Activated naive CD8-positive, alpha-beta T cell treated with anti-CD3 and anti-CD28 coated beads, Interleukin-2, amount 10 ng/mL, durations not matched to agents 7 days and 5 days (primary cell): ENCODE measurements at places on chromosomes 3 and 15. TPM values are rescaled to one million over a fixed set of nuclear protein-coding genes. Genes with fewer than 3 reads are reported as not detected.

GRCh38 chr3:129054605-129055104, 5.9 kb upstream of the GP9 start:
- no peak for DNase-seq

DNA sequence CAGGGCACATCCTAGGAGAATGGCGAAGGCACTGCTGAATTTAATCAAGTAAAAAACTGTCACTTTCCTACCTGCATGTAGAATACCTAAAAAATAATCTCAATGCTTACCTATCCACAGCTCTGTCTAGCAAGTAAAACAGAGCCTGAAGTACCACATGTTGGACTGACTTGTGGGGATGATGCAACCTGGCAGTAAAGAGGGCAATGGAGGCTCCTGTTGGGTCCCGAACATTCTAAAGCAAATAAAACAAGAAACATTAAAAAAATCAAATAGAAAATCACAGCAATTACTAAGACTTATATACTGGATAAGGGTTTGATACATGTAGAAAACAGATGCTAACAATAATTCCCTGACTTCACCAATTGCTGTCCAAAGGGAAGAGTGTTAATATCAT, 56.1 kb downstream of the PTPN9 start:
- no peak for DNase-seq

GRCh38 chr3:90040554-90040953, 933.1 kb downstream of the EPHA3 start:
- no peak for DNase-seq

DNA sequence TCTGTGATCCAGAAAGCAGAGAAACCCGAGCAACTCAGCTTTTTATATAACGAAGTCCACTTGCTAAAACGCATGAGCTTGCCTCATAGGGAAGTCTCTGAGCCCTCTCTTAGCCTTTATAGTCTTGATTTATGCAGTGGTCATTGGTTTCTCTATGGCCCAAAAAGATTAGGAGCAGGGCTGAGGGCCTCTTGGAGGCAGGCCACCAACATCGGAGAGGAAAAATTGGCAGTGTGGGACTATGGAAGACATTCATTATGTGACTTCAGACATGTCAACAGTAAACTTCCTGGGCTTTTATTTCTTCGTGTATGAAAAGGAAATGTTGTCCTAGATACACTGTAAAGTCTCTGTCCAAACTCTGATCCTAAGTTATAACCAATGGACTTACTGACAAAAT, 13.5 kb downstream of the RAB8B start:
- no peak for DNase-seq

DNA sequence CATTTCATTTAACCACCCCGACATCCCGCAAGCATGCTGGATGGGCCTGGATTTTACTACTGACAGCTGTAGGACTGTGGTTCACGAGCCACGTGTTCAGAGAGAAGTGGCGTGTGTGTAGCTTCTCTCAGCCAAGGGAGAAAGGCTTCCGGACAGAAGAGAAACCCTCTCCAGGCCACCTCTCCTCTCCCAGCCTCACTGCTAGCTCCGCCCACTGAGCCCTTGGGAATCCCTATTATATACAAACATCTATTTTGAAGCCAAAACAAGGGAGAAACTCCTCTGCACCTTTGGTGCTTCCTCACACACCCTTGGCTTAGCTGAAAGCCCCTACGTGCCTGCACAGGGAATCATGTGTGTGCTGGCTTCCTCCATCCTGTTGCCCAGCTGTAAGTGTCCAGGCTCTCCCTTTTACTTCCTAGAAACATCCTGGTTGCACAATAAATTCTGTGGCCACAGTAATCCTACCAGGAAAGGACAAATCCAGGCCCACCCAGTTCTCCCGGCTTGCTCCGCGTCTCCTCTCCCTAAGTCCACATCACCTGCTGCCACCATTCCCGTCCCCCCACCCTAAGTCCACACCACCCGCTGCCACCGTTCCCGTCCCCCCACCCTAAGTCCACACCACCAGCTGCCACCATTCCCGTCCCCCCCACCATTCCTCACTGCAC, 30.5 kb downstream of the PCSK6 start:
- DNase-seq = no peak

DNA sequence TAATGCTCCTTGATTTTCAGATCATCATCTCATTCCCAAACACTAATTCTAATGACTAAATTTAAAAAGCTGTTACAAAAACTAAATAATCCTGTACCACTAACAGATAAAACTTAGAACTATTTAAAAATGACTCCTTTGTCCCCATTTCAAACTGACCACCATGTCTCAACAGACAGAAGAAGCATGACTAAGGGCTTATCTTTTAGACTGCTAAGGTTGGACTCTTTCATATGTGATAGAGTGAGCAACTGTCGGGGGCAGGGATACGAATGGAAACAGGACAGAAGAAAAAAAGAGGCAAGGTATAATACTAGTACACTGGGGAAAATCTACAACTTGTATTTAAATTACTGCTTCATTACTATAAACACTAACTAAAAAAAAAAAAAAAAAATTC, 23.3 kb downstream of the SNX4 start:
- no peak for DNase-seq

The CHRD gene
- not detected for total RNA-seq

DNA sequence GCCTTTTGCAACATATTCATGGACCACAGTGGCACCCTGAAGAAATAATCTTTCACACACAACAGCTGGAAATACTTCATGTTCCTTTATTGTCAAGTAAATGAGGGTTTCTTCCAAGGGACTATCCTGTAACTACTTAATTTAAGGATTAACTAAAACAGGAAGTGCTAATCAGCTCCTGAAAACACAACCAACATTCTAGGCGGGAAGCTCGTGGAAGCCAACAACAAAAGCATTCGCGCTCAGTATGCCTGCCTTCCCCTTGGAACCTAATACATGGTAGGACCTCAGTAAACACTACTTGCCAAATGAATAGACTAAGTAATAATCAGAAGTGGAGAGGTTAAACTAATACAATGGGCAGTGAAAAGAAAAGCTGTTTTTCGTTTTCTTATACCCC, 300.9 kb downstream of the RORA start:
- DNase-seq = no peak

GRCh38 chr15:91880373-91880772, 26.9 kb downstream of the SLCO3A1 start:
- DNase-seq = no peak

DNA sequence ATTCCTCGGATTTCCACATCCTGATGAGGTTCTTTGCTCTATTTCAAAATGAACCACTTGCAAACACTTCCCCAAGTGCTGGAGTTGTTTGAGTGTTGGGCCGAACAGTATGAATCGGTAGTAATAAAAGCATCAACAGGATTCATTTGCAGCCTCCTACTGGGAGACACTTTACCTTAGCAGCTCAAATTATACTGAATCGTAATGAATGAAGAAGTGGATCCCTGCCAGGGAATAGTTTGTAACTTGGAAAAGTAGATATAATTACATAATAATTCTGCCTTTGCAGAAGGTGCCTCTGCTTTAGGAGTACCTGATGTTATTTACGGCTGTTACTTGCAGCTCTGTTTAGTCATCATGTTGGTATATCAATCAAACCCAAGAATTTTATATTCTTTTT, 669.1 kb downstream of the CADM2 start:
- no peak for DNase-seq

GRCh38 chr3:49100046-49100615, 4.4 kb downstream of the QARS1 start:
- DNase-seq = no peak

DNA sequence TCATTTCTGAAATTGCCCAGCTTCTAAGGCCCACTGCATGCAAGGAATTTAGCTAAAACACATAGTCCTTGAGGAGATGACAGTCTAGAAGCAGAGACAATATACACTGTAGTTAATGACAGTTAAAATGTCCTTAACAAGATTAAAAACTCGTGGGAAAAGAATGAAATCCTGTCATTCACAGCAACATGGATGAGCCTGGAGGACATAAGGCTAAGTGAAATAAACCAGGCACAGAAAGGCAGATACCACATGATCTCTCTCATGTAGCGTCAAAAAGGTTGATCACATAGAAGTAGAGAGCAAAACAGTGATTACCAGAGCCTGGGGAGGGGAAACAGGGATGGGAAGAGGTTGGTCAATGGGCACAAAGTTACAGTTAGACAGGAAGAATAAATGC, 36.3 kb upstream of the GOLGA8J start:
- DNase-seq = no peak

DNA sequence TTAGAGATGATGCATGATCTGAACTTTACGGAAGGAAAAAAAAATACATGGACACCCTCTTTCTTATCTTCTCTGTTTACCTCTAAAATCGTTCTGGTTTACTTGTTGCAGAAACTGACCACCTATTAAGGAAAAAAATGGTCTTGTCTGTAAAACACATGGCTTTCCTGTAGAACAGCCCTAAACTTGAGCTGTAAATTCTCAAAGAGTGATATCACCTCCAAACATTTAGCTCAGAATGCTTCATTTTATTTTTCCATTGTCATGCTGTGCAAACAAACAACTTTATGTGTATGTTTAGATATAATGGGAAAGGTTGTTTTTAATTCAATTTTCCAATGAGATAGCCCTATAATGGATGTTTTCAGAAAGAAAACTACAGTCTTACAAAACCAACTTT, 237.4 kb upstream of the NR2F2 start:
- no peak for DNase-seq

- no peak for DNase-seq
Observed at GRCh38 chr3:25455441-25456132, 27.5 kb downstream of the RARB start.

DNA sequence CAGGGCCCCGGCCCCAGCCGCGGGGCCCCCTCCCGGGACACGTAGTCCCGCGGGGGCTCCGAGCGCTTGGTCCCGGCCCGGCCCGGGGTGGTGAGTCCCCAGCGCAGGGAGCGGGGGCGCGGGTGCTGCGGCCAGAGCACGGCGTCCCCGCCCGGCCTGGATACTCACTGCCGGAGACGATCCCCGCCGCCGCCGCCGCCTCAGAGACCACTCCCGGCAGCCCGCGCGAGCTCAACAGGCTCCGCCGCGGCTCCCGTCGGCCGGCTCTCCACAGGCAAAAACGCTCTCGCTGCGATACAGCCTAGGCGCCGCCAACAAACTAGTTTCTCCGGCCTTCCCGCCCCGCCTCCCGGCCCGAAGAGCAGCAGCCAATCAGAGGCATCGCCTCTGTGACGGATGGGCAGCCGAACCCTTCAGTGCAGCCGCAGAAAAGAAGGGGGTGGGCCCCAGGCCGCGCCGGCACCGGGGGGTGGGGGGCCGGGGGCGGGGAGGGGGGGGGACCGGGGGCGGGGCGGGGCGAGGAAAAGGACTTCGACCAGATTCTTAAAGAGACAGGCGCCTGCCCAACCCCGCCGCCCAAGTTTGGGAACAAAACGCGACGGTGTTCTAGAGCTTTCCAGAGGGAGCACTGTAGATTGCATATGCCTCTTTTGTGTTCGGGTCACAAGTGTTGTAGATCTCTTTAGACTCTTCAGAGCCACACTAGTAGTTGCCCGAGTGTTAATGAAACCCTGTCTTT, at the start of gene KLHL25:
Gene KLHL25 (minus strand): TSS at position 328 of the 739 bp plus-strand sequence. CDS start 25,115 bp downstream, outside the sequence.
- DNase-seq = peak; percentile 88

- no peak for DNase-seq
Observed at GRCh38 chr15:83320404-83320803, 35.9 kb upstream of the BNC1 start.

The ACP3 gene
- total RNA-seq = not detected

DNA sequence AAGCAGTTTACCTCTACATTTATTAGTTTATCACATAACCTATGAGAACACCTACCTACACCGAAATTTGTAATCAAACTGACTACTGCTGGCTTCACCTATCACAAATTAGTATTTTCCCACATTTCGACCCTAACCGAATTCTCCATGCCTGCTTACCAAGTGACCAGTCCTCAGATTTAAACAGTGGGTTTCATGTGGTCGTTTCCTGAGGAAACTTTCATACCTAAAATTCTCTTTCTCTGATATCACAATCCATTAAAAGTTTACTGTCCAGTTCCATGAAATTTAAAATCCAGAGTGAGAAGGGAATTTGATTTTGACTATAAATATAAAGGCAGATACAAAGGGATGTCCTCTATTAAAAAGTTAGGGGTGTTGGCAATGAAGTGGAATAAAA, 1.9 kb downstream of the PLOD2 start:
- DNase-seq = no peak

DNA sequence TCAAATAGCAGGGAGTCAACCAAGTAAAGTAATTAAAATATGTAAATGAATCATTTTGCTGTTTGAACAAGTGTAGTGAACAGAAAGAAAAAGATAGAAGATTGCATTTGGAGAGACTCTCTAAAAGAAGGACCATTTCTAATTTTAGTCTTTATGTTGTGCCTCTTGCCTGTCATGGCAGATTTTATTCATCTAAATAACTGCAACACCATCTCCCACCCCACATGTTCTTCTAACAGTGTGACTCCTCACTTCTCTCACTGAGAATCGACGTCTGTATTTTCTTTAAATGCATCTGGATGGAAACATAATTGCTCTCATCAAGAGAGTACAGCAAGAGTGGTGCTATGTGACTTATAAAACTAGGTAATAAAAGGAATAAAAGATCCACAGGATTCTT, 439.9 kb upstream of the GBE1 start:
- no peak for DNase-seq

The TMEM212 gene
- not detected for total RNA-seq

- DNase-seq = no peak
Observed at GRCh38 chr15:91908391-91908790, 54.9 kb downstream of the SLCO3A1 start.

- no peak for DNase-seq
Observed at GRCh38 chr15:33451385-33451784, 140.6 kb downstream of the RYR3 start.

DNA sequence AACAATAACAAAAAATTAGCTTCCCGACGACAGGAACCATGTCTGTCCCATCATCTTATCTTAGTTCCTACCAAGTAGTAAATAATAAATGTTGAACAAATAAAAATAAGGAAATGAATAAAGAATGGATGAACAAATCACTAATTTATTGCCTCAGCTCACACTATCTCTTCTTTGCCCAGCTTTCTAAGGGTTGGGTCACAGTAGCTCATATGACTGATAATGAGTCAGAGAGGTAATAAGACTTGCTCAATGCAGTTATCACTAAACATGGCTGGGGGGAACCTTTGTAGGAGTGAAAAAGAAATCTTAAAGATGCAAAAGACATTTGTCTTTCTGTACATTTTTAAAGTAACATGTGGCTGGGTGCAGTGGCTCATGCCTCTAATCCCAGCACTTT, 182.2 kb downstream of the WDR76 start:
- no peak for DNase-seq

The GJD2 gene
- total RNA-seq = not detected

The WDR5B gene
- total RNA-seq = 6.6 TPM

DNA sequence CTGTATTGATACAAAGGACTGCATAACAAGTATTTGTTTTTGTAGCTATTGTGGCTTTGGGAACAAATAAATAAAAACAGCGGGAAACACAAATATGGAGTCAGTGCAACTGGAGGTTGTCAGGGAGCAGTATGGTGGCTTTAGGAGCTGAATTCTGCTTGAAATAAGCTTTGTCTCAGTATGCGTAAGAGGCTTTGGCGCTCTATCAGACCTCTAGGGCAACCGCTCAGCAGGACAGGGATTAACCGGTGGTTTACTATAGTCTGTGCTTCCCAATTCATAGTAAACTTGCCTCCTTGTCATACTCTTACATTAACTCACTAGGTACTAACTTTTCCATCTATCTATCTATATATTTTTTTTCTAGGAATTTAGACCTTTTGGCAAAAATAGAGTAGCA, 104.6 kb downstream of the ZIC1 start:
- DNase-seq = no peak

- no peak for DNase-seq
Observed at GRCh38 chr3:155270063-155270462, 23.4 kb downstream of the STRIT1 start.

The SEMA3G gene
- 0.06 TPM for total RNA-seq

The SLC22A14 gene
- total RNA-seq = 0.22 TPM
